Left renal pelvis (tissue), 4 donors: ENCODE measurements at places on chromosomes 3 and 15. TPM values are rescaled to one million over a fixed set of nuclear protein-coding genes. Genes with fewer than 3 reads are reported as not detected.

PRSS50 gene
- polyA plus RNA-seq = 1.2 TPM

RPSA gene
- polyA plus RNA-seq = 1,518 TPM

AP2M1 gene
- 262 TPM for polyA plus RNA-seq

IL17RD gene
- polyA plus RNA-seq = 86.5 TPM

CTXND1 gene
- polyA plus RNA-seq = 11.1 TPM

CLDN1 gene
- 82.6 TPM for polyA plus RNA-seq

WDR93 gene
- 2.2 TPM for polyA plus RNA-seq

ALPK3 gene
- polyA plus RNA-seq = 15.6 TPM

ISLR gene
- polyA plus RNA-seq = 515 TPM

DUOX1 gene
- polyA plus RNA-seq = 2.9 TPM

SENP2 gene
- 50.5 TPM for polyA plus RNA-seq

TM4SF18 gene
- 37.3 TPM for polyA plus RNA-seq

GATM gene
- polyA plus RNA-seq = 169 TPM

KNG1 gene
- polyA plus RNA-seq = 169 TPM

CCPG1 gene
- 66.2 TPM for polyA plus RNA-seq

ILDR1 gene
- 8.7 TPM for polyA plus RNA-seq

CHP1 gene
- 40.7 TPM for polyA plus RNA-seq

CATSPER2 gene
- 2.6 TPM for polyA plus RNA-seq

TERC gene
- polyA plus RNA-seq = 0.59 TPM

CCR1 gene
- 1.7 TPM for polyA plus RNA-seq

SLC22A13 gene
- polyA plus RNA-seq = 1.2 TPM

RBM6 gene
- polyA plus RNA-seq = 201 TPM

DPPA2 gene
- 1.6 TPM for polyA plus RNA-seq

CLSTN2 gene
- polyA plus RNA-seq = 6.1 TPM

SLCO3A1 gene
- 13.3 TPM for polyA plus RNA-seq

CA12 gene
- polyA plus RNA-seq = 120 TPM

DZIP3 gene
- 39.9 TPM for polyA plus RNA-seq

CEP97 gene
- polyA plus RNA-seq = 13.6 TPM

PEX5L gene
- 0.78 TPM for polyA plus RNA-seq

FILIP1L gene
- 13.1 TPM for polyA plus RNA-seq

FGD5 gene
- polyA plus RNA-seq = 37.3 TPM
